Stimulated activated CD4-positive, alpha-beta T cell treated with anti-CD3 and anti-CD28 coated beads, TNF-alpha, amount 100 ng/mL, for 48 hours (primary cell): ENCODE measurements at places on chromosomes 11 and 22.

DNA sequence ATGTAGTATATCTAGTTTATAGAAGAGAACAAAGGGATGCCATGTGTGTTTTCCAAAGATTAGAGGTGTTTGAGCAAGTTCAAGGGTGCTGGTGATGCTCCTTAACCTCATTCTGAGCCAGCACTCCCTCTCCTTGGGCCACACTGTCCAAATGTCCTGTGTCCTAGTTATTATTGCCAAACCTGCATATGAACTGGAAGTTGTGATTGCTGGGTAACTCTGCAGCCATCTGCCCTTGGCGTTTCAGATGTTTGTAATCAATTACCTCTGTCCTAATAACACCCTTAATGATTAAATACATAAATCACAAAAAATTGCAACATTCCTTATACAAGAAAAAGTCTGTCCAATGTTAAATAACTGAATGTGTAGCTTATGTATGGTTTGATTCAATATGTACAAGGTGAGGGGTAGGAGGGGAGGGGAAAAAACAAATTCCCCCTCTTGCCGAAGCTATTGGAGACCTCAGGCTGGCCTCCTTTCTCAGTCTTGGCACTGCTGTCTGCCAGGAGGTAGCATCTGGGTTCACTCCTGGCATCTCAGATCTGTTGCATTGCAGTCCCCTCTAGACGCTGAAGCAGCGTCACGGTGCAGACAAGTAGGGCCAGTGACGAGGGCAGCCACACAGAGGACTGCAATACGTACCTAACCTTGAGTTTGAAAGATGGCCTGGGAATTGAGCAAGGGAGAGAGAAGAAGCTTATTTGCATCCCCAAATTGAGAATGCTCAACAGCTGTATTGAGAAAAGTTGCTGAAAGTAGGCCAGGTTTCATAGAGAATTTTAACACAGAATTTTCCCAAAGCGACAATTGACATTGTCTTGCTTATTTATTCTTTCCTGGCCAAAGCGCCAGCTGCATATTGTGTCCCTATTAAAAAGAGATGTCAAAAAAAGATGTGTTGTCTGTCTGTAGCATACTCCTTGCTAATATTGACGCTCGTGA, 89.6 kb upstream of the ARHGAP32 start:
- no peak for DNase-seq

DNA sequence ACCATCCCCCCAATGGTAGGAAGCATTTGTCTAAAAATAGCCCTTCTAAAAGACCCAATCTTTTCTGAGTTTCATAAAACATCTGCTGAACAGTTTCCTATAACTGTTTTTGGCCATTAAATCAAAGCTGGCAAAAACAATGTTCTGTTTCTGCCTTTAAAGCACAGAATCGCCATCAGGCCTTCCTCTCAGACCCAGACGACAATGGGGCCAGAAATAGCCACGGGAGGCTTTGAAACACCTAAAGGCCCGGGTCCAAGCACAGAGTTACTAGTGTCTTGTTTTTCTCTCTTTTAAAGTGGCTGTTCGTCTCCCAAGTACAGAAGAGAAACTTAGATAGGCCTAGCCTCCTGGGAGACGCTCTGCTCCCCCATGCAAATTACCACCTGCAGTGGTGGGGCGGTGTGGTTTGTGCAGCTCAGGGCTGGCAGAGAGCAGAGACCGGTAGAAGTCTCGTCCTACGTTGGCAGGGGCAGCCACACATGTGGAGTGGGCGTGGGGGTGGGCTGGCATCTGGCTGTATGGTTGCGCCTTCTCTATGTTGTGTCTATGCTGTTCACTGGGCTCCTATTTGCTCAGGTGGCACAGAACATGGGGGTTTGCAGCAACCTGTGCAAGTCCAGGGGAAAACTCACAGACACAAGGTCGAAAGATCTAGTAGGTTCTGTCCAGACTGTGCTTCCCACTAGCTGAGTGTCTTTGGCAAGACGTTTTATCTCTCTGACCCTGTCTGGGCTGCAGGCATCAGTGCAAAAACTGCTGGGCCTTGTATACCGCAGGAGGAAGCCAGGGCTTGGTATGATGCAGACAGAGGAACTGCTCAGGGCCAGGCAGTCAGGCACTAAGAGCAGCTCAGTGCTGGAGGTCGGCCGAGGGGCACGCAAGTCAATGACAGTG, 23.6 kb upstream of the ETS1 start:
- no peak for DNase-seq

- DNase-seq = no peak
Observed at GRCh38 chr11:113417428-113417827, 29.8 kb downstream of the ANKK1 start.

GRCh38 chr11:124211321-124211720, 28.2 kb downstream of the OR10D3 start:
- no peak for DNase-seq

GRCh38 chr22:32713737-32714457, 87.6 kb upstream of the TIMP3 start:
- DNase-seq = no peak

DNA sequence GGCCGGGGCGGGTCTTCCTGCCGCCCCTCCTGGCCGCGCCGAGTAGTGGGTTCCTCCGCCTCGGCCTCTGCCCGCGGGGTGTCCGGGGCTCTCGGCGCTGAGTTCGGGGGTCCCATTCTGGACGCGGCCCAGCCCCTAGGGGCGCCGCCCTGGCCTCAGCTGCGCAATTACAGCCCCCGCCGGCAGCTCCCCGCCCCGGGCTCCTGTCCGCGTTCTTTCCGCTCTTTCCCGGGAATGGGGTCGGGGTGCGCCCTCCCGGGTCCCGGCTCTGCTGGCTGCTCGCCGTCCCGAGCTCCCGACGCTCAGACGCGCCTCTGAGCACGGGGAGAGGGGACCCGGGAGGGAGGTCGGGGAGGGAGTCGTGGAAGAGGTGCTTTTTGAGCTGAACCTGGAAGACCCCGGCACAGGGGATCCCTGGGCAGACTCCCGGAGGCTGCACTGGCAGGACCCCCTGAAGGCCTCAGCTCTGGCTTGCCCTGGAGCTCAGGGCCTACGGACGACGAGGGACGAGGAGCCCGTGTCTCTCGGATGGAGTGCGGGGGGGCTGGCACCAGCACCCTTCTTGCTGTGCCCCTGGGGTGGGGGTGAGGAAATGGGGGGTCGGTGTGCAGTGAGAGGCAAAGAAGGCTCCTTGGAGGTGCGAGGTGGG, 558 bp downstream of the TSPAN4 start:
- DNase-seq = no peak

DNA sequence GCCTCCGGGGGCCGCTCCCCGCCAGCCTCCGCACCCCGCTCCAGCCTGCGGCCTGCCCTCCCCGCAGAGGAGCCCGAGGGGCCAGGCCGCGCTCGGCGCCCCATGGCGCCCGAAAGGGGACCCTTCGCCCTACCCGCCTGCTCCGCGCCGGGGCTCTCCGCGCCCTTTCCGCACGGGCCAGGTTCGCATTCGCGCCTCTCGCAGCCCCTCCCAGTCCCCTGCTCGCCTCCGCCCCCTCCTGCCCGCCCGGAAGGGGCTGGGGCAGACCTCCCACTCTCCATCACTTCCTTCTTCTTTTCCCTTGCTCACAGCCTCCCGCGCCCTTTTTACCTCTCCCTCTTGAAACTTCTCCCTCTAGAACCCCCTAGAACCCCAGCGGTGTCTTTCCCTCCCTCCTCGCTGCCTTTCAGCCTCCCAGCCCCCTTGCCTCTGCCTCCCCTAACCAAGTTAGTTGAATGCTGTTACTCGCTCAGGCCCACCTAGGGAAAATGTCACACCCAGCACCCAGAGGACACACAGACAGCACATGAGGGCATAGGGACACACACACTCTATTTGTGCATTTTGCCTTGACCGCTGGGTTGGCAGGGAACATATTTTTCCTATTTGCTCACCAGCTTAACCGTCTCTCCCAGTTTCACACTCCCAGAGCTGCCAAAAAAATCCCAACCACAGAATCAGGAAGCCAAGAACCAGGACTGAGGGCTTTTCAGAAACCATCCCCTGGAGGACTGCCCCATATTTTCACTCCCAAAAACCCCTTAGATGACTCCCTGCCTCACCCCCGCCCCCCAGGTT, at the start of gene SLC43A3:
Gene SLC43A3 (minus strand): TSS at position 193 of the 798 bp plus-strand sequence. CDS start 949 bp downstream, outside the sequence.
- peak; percentile 72 for DNase-seq

- peak; percentile 24 for DNase-seq
Observed at GRCh38 chr22:37044634-37045625, 6.6 kb upstream of the KCTD17 start.

- no peak for DNase-seq
Observed at GRCh38 chr22:26646158-26646557, 11.2 kb upstream of the MIAT start.
